A673 (cell line): ENCODE measurements at places on chromosomes 2 and 18. TPM values are rescaled to one million over a fixed set of nuclear protein-coding genes. Genes with fewer than 3 reads are reported as not detected.

GRCh38 chr2:9996321-9996720 lies 44.8 kb downstream of the GRHL1 start:
- DNase-seq = no peak

DNA sequence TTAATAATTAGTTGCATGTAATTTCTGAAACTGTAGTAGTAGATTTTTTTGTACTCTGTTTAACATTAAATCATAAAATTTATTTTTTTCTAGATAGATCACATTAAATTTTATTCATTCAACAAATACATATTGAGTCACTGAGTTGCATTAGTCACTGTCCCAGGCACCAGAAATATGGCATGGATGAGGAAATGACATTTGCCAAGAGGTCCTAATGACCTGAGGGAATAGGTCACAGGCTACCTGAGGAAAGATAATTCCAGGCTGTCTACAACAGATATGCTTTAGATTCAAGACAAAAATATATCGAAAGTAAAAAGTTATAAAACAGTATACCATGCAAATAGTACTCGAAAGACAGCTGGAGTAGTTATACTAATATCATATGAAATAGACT lies 852.4 kb upstream of the ACVR2A start:
- no peak for DNase-seq

- DNase-seq = peak; percentile 27
Measured at GRCh38 chr2:46984642-46985476, 69.3 kb upstream of the MCFD2 start.

DNA sequence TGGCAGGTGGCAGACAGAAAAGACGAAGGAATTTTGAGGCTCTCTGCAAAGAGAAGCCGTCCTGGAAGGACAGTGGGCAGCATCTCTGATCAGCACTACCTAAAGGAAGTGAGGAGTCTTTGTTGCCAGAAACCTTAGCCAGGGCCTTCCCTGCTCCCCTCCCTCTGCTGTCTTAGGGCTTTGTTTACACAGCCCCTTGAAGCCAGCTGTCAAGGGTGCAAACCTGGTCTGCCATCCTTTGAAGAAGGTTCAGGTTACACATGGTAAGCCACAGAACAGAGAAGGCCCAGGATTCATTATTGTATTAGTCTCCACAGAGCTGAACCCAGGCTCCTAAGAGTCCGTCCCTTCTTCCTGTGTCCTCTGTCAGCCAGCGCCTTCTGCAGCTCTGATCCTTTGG lies 356.7 kb downstream of the TGIF1 start:
- DNase-seq = no peak

GRCh38 chr2:198134293-198134955 lies 330.0 kb downstream of the PLCL1 start:
- DNase-seq = no peak

DNA sequence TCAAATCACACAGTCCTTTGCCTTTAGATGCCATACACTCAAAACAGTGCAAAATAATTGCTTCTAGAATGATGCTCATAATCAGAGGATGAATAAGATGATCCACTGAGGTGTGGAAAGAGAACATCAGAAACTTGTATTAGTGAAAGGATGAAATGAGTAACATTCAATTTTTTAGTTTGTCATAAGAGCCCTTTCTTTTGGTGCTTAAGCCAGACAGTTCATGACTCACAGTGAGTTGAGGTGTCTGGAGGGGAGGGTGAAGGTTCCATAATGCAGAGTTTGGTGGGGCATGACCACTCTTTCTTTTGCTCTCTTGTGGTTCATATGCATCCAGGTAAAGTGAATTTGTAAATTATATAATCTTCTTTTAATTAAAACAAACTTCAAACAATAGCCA lies 415.0 kb upstream of the CELF4 start:
- no peak for DNase-seq

- no peak for DNase-seq
Measured at GRCh38 chr2:48540237-48540935, 10.4 kb downstream of the STON1 start.

GRCh38 chr18:32773382-32773712 lies 524 bp upstream of the KLHL14 start:
- no peak for DNase-seq

DNA sequence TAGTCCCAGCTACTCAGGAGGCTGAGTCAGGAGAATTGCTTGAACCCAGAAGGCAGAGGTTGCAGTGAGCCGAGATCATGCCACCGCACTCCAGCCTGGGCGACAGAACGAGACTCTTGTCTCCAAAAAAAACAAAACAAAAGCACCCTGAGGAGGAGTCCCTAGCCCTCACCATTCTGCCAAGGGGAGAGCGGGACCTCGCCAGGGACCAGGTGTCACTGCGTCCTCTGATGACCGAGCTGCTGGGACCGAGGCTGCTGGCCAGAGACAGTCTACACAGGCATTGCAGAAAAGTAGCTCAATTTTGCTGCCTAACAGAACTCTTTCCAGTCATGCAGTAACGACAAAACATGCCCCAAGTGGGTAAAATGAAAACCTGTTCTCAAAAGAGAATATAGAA lies 18.4 kb downstream of the NCK2 start:
- DNase-seq = no peak

The FOXD4L1 gene
- total RNA-seq = not detected in 2 replicates

The VSNL1 gene
- total RNA-seq = 4.8 and 7.8 TPM in 2 replicates

The CAPN13 gene
- total RNA-seq = not detected in 2 replicates

The SLC4A5 gene
- total RNA-seq = 0.94 and 1.8 TPM in 2 replicates

The RPIA gene
- total RNA-seq = 28.6 and 30.8 TPM in 2 replicates
